ENCODE measurements at places on chromosomes 2 and 18. TPM values are rescaled to one million over a fixed set of nuclear protein-coding genes. Genes with fewer than 3 reads are reported as not detected.

Gene MEX3C
- 18.7 TPM for total RNA-seq

Gene EMILIN2
- total RNA-seq = 14.7 TPM

Gene WDCP
- total RNA-seq = 14.2 TPM

Gene IL1RN
- total RNA-seq = 0.29 TPM

Gene SLC5A7
- not detected for total RNA-seq

Gene RUFY4
- not detected for total RNA-seq

Gene BAZ2B
- total RNA-seq = 7.6 TPM

Measured in A549 treated with AZD2906 at 1 μM for 4 hours (cell line).